ENCODE measurements at places on chromosomes 4 and X.

DNA sequence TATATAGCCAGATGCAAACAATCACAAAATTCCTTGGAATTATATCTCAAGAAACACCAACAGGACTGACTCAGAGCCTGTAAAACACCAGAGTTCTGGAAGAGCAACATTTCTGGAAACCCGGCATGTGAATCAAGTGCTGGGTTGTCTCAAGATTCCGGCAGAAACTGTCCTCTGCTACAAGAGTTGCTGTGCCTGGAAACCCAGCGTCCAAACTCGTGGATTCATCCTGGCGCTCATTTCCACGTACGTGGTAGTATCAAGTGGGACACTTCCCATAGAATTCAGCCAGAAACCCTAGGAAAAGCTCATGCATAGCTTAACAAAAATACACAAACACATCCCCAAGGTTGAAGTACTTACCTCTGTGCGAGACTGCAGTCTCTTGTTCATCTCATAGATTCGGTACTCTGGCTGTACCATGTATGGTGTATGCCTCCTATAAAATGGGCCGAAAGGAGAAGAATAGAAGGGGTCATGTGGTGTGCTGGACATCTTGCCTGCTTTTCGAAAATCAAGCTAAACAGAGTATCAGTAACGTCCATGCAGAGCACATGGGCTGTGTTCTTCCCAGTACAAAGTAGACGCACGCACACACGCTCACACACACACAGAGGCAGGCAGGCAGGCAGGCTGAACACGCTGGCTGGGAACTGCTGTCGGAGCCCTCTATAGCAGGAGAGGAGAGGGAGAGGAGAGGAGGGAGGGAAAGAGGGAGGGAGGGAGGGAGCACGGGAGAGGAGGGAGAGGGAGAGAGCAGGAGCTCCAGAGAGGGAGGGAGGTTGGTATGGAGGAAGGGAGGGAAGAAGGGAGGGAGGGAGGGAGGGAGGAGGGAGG, at the start of gene LDB2:
LDB2 (minus strand) TSS at position 655 of the 837 bp plus-strand sequence.
- DNase-seq = peak; percentile 95

DNA sequence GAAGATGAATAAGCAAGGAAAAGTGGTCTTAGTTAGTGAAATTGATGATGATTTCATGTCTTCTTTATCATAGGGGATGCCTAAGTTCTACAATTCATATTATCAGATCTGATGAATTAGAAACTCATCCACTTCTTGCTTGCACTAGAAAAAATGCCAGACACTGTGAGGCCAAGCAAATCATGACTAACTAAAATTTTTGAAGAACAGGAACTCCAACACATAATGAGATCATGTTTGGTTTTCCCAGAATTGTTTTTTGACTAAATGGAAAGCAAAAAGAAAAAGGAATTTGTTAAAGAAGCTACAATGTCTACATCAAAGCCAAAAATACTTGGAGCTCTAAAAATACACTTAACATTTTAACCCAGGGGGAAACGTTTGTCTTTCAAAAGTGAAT, 120.4 kb downstream of the ARSF start:
- DNase-seq = no peak

GRCh38 chrX:41621222-41621723, 67.5 kb upstream of the GPR34 start:
- DNase-seq = peak; percentile 95

DNA sequence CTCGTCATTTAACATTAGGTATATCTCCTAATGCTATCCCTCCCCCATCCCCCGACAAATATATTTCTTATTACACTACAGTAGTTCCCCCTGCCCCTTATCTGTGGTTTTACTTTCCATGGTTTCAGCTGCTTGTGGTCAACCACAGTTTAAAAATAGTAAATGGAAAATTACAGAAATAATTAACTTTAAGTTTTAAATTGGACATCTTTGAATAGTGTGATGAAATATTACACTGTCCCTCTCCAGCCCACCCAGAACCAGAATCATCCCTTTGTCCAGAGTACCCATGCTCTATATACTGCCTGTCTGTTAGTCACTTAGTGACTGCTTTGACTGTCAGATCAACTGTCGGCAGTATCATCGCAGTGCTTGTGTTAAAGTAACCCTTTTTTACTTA, 47.4 kb upstream of the VEGFC start:
- DNase-seq = no peak

DNA sequence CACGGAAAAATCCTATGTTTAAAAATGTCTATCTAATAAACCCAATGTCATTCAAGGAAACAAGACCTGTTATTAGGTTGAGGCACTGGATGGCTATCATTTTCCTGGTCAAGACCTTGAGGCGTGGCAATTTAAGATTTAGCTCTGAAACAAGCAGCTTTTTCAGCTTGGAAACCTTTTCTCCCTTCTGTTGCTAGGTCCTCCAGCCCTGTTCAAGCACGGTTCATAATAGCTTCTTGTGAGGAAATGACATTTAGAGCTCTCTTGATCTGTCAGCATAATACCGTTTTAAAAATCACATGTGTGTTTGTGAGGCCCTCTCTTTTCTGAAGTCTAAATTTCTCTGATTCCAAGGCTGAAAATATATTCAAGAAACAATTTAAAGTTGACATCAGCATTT, 133.6 kb upstream of the GRPR start:
- DNase-seq = no peak

DNA sequence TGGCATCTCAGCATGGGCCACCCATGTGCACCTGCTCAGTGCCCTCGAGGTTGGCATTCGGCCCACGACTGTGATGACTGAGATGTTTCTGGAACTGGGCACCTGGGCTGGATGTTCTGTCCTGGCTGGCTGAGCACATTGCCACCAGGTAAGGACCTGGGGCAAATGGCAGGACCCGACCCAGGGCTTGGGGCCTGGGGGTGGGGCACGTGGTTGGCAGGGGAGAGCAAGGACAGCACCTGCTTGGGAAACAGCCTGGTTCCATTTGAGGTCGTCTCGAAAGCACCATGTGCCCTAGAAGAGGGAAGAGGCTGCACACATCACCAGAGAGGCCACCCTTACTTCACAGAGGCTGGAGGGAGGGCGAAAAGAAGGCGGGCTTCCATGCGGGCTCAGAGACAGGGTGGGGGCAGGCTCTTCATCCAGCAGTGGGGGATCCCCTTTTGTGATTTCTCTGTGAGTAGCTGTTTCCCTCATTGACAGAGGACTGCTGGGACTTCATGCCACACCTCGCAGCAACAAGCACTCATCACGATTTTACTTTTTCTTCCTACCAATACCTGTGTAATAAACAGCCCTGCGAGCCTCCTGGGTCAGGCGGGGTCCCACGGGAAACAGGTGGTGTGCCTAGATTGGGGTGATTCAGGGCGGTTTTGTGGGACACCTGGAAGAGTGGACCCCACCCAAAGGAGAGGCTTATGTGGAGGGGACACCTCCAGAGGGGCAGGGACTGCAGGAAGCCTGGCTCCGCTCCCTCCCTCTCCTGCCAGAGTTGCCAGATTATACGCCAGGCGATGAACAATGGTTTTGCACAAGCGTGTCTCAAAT, 12.0 kb downstream of the TMEM187 start:
- DNase-seq = peak; percentile 44

DNA sequence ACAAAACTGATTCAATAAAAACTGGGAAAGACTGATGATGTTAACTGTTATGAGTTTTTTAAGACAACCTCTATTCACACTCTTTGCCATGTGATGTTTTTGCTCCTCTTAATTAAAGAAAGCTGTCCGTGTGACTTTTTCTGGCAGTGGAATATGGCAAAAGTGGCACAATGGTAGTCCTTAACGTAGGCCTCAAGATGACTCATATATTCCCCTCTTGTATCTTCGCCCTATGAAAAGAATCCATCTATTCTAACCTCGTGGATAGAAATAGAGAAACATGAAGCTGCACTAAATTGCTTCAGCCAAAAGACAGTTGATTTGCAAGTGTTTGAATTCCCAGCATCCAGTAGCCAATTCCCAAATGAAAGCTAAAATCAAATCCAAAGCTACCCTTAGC, 603.8 kb upstream of the PCDH7 start:
- DNase-seq = no peak

DNA sequence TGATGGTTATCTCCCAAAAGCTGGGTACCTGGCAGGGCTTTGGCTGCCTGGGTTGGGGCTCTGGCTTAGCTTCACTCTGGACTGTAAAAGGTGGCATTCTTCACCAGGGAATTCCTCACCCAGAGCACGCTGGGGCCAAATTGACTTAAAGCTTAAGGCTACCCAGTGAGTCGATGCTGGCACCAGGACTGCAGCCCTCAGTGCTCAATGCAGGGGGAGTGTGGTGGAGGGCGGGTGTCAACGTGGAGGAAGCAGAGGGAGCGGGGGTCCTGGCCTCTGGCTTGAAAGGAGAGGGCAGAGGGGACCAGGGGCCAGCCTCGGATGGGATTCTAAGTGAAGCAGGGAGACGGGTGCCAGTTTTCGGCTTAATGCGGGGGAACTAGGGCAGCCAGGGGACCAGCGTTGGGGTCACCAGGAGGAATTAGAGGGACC, 446 bp upstream of the FAM50A start:
- DNase-seq = no peak

DNA sequence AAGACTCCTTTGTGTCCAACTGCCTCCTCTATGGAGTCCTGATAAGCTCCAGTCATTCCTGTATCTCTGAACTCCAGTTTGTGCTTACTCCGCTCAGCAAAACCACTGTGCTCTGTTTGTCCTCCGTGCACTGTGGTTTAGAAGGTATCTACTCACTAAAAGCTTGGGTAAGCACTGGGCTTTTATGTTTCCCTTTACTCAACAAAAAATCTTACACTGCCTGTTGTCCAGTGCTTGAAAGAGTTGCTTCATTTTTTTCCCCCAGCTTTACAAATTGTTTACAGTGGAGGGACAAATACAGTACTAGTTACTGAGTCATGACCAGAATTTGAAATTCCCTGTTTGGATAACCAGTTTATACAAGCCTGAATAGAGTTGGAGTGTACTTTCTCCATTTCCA, 545.3 kb upstream of the FAT1 start:
- no peak for DNase-seq

GRCh38 chr4:1615786-1616556, 68.1 kb downstream of the FAM53A start:
- DNase-seq = no peak

DNA sequence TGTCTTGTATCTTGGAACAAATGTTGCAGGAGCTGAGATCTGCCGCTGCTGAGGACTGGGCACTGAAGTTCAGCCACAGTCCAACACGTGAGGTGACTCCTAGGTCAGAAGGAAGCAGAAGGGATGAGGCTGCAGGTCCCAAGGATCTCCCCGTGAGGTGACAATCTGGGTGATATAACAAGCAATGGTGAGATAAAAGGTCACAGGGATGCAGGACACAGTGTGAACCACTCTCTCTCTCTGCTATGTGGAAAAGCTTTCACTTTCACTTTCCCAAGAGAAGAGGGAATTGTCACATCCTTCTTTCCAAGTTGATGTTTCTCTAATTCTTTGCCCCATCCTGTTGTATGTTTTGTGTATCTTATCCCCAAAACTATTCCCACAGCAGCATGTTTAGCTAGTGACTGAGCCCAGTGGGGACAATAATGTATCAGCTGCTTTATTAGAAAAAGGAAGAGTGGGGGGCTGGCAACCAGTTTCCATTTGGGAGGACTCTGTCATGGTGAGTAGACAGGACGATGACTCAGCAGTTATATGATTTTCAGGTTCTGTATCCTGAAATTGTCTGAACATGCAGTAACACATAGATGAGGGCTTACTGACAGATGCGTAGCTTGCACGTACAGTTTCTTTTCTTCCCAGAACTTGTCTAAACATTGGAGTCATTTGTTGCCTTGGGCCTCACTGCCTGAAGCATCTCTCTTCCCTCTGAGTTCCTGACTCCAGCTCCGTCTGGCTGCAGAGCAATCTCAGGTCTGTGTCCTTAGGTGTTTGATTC, 1415.8 kb upstream of the TENM3 start:
- DNase-seq = no peak

DNA sequence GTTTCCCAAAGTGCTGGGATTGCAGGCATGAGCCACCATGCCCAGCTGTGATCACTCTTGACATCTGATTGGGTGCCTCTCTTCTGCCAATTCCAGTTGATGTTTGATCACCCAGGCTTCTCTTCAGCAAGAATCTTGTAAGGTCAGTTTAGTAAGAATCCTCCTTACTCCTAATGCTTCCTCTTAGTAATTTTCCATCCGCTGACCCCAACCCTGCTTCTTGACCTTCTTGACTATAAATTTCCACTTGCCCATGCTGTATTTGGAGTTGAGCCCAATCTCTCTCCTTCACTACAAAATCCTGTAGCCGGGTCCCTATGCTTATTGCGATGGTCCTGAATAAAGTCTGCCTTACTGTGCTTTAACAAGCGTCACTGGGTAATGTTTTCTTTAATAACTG, 75.4 kb downstream of the DDIT4L start:
- DNase-seq = no peak

- DNase-seq = no peak
Measured at GRCh38 chrX:96244955-96245354, 439.7 kb upstream of the DIAPH2 start.

GRCh38 chr4:169080981-169081380, 70.9 kb upstream of the CBR4 start:
- no peak for DNase-seq

DNA sequence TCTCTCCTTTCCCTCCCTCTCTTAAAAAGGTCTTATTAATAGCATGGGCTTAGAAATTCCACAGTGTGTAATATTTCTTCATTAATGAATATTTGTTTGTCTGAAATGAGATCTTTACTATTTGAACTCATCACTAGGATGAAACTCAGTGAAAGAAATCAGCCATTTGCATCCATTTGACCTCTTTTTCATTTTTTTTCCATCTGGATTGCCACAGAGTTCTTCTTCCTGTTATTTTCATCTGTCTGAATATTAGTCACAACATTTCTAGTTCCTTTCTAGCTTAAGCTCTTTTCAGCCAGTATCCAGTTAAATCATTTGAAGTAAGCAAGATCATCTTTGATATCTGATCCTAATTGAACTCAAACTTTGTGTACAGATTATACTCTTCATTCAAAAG, 69.2 kb upstream of the PLS3 start:
- DNase-seq = no peak

GRCh38 chr4:56128213-56128612, 179.5 kb downstream of the CEP135 start:
- no peak for DNase-seq

DNA sequence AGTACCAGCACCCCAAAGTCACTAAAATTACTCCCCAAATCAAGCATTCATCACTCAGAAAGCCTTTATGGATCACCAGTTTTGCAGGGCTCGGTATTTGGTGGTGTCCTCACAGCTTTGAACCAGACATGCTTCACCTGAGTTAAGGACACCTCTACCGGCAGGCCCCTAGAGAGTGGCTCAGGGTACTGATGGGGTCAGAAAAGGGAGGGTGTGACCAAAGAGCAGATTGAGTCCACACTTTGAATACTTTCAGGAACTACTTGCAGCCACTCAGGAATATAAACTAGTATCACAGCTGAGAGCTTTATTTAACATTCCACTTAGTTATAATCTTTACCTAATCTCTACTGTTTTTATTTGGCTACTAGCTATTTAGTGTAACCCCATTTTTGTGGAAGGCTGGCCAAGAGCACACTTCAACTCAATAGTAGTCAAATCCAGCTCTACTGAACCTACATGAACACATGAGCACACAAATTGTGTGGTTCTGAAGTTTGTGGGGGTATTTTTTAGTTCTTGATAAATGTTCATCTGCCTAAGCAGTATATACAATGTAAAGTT, 109.6 kb upstream of the SPRY1 start:
- no peak for DNase-seq

All from islet precursor cell (in vitro differentiated cells).